ENCODE measurements at places on chromosomes 11 and 22.

DNA sequence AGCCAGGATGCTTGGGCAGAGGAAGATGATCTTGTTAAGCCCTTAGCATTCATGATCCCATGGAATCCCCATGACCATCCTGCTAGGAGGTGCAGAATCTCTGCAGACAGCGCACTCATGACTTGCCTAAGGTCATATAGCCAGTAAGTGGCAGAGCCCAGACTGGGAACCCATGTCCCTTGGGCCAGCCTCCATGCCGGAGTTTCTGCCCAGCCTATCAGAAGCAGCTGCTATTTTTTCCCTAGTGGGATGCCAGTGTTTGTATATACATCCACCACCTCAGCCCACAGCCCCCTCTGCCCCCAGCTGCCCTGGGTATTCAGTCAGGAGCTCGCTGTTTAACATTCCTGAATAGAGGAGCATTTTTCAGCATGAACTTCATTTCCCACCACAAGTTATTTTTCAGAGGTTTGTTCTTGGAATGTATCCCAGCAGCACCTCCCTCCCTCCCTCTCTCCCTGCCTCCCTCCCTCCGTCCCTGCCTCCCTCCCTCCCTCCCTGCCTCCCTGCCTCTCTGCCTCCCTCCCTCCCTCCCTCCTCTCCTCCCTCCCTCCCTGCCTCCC, 34.4 kb upstream of the SUSD2 start:
- no peak for DNase-seq
- H3K27ac ChIP-seq = peak overlapping the region; percentile 73
- no peaks in the 10 kb centered on the region for H3K27me3 ChIP-seq
- H3K36me3 ChIP-seq = no peaks in the 10 kb centered on the region
- no peak overlapping the region for H3K4me3 ChIP-seq

DNA sequence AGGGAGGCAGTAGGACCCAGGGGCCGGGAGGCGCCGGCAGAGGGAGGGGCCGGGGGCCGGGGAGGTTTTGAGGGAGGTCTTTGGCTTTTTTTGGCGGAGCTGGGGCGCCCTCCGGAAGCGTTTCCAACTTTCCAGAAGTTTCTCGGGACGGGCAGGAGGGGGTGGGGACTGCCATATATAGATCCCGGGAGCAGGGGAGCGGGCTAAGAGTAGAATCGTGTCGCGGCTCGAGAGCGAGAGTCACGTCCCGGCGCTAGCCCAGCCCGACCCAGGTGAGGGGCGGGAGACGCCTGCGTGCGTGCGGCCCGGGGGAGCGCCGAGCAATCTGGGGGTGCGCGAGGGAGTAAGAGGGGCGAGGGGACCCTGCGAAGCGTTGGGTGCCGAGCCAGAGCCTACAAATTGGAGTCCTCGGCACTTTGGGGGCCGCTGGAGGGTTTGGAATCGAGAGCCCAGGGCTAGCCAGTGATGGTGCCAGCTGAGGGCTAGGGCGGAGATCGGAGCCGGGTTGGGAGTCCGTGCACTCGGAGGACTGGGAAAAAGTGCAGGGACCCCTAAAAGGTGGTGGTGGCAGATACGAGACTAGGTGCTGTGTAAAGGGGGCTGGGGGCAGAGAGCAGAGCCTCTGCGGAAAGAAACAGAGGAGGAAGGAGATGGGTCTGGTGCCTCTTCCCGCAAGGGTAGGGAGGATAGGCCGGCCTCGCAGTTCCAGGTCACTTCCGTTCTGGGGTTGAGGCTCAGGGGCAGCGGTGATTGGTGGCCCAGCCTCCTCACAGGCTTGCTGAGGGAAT, at the start of gene SERPINH1:
TSS of gene SERPINH1 (plus strand) at position 206 of the 788 bp plus-strand sequence. CDS start 4,097 bp downstream, outside the sequence.
- H3K4me3 ChIP-seq = peak within 1 kb of the TSS; percentile 93
- peaks cover 3% of the 10 kb centered on the region for H3K27me3 ChIP-seq
- H3K4me1 ChIP-seq = peaks cover 3% of the 10 kb centered on the region

DNA sequence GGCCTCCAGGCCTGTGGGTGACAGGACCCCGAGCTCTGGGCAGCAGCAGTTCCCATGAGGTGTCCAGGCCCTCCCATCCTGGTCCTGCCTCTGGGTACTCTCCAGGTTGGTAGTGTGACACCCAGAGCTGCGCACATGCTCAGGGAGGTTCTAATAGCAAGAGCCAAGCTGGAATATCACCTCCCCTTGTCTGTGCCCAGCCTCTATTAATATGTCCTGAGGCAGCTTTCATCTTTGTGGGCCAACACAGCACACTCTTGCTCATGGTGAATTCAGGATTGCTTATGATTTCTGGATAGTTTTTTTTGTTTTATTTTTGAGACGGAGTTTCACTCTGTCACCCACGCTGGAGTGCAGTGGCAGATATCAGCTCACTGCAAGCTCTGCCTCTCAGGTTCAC, 3.3 kb downstream of the P2RX6 start:
- H3K27ac ChIP-seq = no peak overlapping the region
- no peaks in the 10 kb centered on the region for H3K27me3 ChIP-seq
- peaks cover 8% of the 10 kb centered on the region for H3K4me1 ChIP-seq
- H3K4me3 ChIP-seq = no peak overlapping the region
- H3K36me3 ChIP-seq = no peaks in the 10 kb centered on the region
- DNase-seq = no peak

DNA sequence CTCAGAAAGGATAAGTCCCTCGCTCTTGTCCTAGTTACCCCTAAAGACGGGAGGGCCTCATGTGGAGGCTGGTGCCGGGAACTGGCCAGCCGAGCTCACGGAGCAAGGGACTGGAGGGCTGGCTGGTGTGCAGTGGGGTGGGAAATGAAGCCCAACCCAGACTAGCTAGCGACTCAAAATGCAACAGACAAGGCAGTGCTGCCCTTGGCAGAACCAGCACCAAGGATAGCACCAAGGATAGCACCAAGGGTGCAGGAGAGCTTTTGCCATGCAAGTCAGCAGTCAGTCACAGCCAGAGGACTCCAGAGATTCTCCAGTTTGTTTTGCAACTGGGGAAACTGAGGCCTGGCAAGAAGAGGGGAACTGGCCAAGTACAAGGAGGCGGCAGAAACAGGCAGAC, 6.5 kb upstream of the BATF2 start:
- no peaks in the 10 kb centered on the region for H3K27me3 ChIP-seq
- no peak overlapping the region for H3K27ac ChIP-seq
- H3K4me1 ChIP-seq = peaks cover 7% of the 10 kb centered on the region
- DNase-seq = no peak
- no peaks in the 10 kb centered on the region for H3K36me3 ChIP-seq

- DNase-seq = no peak
- H3K27me3 ChIP-seq = peaks cover 61% of the 10 kb centered on the region
- H3K4me1 ChIP-seq = no peaks in the 10 kb centered on the region
- H3K27ac ChIP-seq = no peak overlapping the region
- no peak overlapping the region for H3K4me3 ChIP-seq
Observed at GRCh38 chr22:44245867-44246266, 65.1 kb downstream of the PARVG start.

Data from T-cell (primary cell).